ENCODE measurements at places on chromosomes 7 and 10. TPM values are rescaled to one million over a fixed set of nuclear protein-coding genes. Genes with fewer than 3 reads are reported as not detected.

The TMEM176A gene
- not detected for total RNA-seq

The UTF1 gene
- total RNA-seq = 0.19 TPM

The CREB5 gene
- total RNA-seq = not detected

The NEBL gene
- 0.59 TPM for total RNA-seq

The FOXP2 gene
- 0.02 TPM for total RNA-seq

GRCh38 chr10:46992803-46993561 lies 81.8 kb downstream of the PTPN20 start:
- no peak for DNase-seq

- DNase-seq = no peak
Measured at GRCh38 chr7:95859429-95859828, 87.1 kb downstream of the DYNC1I1 start.

- DNase-seq = no peak
Measured at GRCh38 chr10:113497198-113497597, 55.7 kb upstream of the HABP2 start.

GRCh38 chr10:63247771-63248170 lies 114.6 kb downstream of the NRBF2 start:
- DNase-seq = no peak

GRCh38 chr7:2944739-2945138 lies 98.9 kb downstream of the CARD11 start:
- no peak for DNase-seq

DNA sequence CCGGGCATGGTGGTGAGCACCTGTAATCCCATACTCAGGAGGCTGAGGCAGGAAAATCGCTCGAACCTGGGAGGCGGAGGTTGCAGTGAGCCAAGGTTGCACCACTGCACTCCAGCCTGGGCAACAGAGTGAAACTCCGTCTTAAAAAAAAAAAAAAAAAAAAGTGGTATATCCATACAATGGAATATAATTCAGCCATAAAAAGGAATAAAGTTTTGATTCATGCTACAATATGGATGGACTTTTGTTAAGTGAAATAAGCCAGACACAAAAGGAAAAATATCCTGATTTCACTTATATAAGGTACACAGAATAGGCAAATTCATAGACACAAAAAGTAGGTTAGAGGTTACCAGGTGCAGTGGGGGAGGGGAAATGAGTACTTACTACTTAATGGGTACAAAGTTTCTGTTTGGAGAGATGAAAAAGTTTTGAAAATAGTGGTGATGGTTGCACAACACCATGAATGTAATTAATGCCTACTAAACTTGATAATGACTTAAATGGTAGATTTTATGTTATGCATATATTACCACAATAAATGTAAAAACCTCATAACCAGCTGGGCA lies 53.9 kb downstream of the FGFR2 start:
- no peak for DNase-seq

DNA sequence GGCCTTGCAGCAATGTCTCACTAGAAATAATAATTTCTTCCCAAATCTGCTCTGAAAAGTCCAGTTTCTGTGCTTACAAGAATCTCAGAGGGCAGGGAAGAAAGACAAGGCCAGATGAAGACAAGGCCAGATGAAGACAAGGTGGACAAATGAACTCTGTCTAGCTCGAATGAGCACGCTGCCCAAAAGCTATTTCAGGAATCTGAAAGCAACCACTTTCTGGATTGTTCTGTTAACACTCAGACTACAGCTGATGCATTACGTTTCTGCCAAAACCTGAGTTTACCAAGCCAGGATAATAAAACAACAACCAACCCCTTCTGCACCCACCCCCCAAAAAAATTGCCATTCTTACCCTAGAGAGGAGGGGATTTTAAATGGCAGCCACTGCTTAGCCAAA lies 1073.6 kb downstream of the SORCS3 start:
- DNase-seq = no peak

DNA sequence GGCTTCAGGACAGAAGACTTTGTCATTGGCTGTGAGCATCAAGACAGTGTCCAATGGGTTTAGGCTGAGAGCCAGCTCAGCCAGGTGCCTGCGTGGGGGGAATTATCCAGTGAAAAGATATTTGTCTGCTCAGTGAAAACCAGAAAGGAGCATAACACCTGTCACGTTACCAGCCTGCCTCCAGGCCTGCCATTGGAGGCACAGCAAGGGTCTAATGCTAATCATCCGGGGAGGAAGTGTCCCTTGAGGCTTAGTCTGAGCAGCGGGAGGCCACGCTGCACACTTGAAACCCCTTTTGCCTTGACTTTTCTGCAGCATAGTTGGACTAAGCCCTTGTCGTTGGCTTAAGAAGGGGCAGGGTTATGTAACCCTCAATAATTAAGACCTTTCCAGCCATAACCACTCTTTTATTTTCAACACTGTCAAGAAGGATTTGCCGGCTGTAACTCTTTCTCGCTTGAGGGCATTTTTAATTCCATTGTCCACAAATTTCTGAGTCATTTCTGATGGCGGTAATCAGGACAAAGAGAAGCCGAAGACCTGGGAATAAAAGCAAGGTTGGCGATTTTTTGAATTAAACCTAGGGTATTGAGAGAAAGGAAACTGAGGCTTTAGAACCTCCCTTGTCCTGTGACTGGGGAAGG lies 639.6 kb upstream of the FOXK1 start:
- DNase-seq = no peak

- no peak for DNase-seq
Measured at GRCh38 chr7:128705891-128706333, 33.2 kb upstream of the CALU start.

DNA sequence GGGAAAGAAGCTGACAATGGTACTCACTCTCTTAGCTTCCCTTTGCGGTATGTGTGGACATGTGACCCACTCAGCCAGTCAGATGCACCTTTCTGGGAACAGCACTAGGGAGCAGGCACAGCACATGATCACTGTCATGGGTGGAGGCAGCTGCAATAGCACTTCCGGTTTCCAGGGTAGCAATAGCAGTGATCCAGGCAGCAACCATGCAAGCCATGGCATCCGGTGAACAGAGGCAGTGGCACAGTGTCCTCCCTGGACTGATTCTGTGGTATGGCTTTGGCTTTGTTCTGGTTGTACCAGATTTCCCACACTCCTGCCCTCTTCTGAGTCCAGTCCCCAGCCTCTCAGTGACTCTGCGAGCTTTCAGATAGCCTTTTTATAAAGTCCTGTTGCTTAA lies 86.8 kb upstream of the NAMPT start:
- DNase-seq = no peak

DNA sequence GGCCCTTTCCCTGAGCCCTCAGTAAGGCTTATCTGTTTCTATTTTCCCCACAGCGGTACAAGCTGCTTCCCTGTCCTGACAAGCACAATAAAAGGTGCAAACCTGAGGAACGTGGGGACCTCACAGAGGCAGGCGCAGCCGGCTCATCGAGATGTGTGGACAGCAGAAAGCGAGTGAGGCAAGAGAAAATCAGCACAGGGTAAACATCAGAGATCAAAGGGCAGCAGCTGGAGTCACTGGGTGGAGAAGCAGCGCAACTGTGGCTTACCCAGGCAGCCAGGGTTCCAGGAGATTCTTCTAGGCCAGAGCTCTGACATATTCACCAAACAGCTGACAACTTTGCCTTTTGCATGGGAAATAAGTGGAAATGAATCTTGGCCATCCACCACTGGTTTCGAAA lies 212.6 kb downstream of the WDR11 start:
- no peak for DNase-seq

Measured in activated CD4-positive, alpha-beta T cell treated with anti-CD3 and anti-CD28 coated beads, Interleukin-2, amount 10 ng/mL, durations not matched to agents 24 days and 14 days (primary cell).